ENCODE measurements at places on chromosomes 3 and 15.

- no peak for DNase-seq
Measured at GRCh38 chr3:26963361-26963743, 340.8 kb downstream of the LRRC3B start.

- no peak for DNase-seq
Measured at GRCh38 chr3:142563496-142563997, 15.0 kb downstream of the ATR start.

GRCh38 chr15:71276336-71276665 is 161.0 kb downstream of the THSD4 start:
- DNase-seq = no peak

GRCh38 chr3:191066669-191067068 is 132.4 kb upstream of the OSTN start:
- DNase-seq = no peak

DNA sequence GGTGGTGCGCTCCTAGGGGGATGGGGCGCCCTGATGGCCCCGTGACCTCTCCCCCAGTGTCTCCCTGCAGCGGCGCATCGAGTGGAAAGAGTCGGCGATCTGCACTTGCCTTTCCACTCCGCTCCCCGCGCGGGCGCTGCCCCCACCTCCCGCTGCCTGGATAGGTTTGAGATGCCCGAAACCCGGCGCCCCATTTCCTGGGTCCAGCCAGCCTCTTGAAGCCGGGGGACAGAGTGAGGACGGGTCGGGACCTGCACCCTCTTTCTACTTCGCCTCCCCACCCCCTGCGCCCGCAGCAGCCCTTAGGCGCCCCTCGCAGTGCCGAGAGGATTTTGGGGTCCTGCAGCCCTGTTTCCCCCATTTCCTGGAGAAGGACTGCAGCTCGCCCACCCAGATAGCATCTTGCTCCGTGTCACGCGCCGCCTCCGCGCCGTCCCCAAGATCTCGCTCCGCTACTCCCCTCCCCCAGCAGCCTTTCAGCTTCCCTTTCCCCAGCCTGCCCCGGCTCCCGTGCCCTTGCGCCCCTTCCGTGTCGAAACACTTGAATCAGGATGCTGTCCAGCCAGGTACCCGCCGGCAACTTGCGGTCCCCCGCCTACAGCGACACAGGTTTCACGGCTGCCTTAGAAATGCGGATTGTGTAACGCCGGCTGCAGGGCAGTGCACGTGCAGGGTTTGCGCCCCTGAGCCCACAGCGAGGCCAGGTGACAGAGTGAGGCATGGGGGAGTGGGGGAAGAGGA is 519 bp downstream of the ABHD6 start:
- peak; percentile 29 for DNase-seq

DNA sequence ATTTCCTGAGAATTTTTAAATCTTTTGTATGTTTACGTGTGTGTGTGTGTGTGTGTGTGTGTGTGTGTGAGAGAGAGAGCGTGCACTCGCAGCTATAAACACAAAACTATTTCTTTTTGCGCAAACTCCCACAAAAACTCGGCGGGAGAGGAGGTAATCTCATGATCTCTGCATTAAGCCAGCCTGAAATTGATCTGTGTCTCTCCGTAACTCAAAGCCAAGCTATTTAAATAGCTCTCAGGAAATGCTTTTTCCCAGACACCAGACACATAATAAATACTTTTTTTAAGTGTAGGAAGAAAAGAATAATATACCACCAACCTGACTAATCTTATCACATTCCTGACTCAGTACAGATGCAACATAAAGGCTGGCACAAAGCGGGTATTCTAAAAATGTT is 226.8 kb downstream of the MAGI1 start:
- no peak for DNase-seq

DNA sequence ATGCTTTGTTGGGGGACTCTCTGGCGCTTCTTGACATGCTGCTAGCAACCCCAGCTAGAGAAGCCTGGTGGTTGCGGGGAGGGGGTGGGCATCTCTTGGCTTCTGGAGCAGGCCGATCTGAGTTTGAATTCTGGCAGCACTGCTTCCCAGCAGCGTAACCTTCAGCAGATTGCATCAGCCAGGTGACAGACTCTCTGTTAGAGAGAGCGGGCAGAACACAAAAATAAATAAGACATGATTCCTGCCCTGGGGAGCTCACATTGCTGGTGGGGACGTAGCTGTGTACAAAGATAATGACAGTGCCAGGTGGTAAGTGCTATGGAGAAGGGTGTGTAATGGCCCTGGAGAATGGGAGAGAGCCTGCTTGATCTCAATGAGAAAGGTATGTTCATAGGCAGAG is 87.4 kb downstream of the THSD4 start:
- no peak for DNase-seq

DNA sequence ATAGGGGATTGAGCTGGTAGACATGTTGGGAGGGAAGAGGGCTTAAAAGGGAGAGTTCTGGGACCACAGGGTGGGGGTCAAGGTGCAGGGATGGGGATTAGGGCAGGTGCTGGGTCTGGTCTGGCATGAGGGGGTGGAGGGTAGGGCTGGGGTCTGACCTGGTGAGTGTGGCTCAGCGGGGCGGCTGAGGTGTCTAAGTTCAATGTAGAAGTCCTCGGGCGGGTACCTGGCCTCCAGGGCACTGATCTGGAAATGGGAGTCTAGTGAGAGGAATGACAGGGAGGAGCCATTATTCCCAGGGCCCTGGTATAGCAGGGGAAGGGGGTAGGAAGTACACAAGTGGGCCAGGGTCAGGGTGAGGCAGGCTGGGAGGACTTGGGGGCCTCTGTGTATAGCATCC is 39.6 kb downstream of the RAB11A start:
- DNase-seq = no peak

DNA sequence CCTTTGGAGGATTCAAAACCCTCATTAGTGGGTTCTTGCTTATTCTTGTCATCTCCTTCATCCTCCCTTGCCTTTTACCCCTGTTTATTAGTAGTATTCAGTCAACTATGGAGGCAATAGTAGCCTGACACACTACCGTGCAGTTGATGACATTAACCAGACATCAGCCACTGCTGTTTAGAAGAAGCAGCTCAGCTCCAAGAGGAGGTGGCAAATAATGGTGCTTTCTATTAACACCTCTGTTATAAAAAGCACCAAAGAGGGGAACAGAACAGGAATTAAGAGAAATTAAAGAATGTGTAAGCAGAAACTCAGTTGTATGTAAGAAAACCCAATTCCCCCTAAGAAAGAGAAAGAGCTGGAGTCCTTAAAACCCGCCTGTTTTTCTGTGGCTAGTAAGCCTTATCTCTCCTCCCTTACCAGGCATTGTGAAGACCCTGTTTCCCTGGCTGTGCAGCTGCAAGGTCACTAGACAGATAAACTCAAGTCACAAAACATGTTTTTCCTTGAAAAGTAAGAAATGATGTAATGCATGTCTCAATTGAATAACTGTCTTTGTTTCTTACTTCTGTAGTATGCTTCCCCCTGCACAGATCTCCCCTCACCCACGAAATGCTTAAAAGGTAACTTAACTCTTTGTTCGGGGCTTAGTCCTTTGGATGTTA is 21.2 kb downstream of the CCR4 start:
- DNase-seq = no peak

- DNase-seq = peak; percentile 4
Measured at GRCh38 chr3:4350789-4351163, 47.6 kb downstream of the SETMAR start.

DNA sequence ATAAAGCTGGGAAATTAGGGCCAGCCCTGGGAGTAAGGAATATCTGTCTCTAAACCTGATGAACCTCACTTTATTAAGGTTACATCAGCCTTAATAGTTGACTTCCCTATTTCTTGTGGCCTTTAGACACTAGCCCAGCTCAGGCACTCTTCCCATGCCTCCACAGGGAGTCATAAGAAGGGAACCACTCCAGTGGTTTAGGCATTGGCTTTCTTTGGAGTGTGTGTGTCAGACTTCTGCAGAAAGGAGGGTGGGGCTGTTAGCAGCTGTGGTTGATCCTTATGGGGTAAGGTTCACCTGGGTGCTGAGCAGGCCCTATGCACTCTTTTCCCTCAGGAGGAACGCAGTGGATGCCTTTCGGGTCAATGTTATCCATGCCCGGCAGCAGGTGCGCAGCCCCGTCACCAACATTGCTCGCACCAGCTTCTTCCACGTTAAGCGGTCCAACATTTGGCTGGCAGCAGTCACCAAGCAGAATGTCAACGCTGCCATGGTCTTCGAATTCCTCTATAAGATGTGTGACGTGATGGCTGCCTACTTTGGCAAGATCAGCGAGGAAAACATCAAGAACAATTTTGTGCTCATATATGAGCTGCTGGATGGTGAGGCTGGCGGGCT is 4.0 kb downstream of the AP2M1 start:
- DNase-seq = no peak

DNA sequence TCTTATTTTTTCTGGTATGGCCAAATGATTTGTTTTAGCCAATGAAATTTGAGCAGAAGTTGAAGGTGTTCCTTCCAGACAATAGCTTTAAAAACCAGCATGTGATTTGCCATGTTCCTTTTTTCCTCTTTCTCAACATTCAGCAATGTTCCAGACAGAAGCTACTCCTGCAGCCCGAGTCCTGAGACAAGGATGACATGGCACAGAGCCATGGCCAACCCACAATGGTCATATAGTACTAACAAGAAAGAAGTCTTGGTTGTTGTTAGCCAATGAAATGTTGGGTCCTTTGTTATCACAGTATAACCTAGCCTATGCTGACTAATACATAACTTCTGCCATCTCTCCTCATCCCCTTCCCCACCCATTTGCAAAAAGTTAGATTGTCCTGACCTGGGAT is 211.1 kb upstream of the STT3B start:
- no peak for DNase-seq

GRCh38 chr3:31014317-31015040 is 120.0 kb upstream of the GADL1 start:
- DNase-seq = no peak

- no peak for DNase-seq
Measured at GRCh38 chr3:100879195-100879810, 113.9 kb downstream of the ABI3BP start.

DNA sequence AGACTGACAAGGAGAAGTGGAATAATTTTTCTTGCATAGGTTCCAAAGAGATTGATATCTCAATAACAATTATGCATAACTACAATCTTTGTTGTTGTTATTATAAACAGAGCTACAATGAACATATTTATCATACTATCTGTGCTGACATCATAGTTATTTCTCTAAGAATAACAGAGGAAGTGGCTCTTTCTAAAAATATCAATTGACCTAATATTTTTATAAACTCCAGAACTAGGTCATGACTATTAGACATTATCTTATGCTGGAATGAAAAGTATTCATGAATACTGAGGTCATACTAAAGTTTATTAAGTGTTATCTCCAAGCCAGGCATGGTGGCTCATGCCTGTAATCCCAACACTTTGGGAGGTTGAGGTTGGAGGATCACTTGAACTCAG is 114.1 kb downstream of the DCLK3 start:
- DNase-seq = no peak

GRCh38 chr3:31817411-31817966 is 163.6 kb downstream of the OSBPL10 start:
- no peak for DNase-seq

DNA sequence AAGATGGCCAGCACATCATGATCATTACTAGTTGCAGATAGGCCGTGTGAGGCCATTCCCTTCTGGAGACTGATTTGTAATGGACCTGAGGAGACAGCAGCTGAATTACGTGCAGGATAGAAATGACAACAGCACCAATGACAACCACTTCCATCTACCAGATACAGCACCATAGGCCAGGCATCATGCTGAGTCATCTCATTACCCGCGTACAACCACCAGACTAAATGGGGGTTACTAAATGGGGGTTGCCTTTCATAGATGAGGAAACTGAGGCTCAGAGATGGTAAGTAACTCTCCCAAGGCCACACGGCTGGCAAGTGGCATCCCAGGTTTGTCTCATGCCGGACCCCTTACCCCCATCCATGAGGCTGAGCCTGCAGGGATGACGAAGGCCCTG is 32.8 kb upstream of the FAM107A start:
- no peak for DNase-seq

DNA sequence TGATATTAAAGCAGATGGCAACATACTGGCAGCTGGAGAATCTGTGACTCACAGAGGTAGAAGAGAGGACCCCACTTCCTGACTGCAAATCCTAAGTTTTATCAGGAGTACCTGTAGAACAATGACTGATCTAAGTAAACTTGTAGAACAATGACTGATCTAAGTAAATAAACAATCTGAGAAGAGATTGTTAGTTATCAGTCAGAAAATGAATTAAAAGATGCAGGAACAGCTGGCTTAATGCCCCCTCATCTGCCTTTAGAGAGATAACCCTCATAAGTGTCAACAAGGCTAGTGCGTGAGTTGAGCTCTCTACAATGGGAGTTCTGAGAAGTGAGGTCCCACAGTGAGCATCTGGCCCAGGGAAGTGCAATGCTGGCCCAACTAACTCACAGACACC is 14.6 kb downstream of the ACAD11 start:
- DNase-seq = no peak

- no peak for DNase-seq
Measured at GRCh38 chr15:89964232-89964954, 36.7 kb upstream of the ZNF710 start.

DNA sequence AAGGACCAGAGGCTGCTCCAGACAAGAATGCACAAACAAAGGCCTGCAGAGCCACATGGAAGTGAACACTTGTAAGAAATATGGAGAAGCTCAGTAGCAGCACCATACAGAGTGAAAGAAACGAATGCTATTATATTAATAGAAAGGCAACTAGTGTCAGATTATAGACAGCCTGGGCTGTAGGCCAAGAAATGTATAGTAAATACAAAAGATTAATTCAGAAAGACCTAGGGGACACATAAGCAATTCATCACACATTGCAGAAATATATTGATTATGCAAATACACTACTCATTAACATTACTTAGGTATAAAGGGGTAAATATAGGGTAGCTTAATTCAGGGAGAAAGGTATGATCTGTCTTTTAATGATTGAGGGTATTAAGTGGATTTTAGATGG is 69.5 kb upstream of the GUCA1C start:
- DNase-seq = no peak

- no peak for DNase-seq
Measured at GRCh38 chr3:4799266-4800256, 179.7 kb upstream of the BHLHE40 start.

DNA sequence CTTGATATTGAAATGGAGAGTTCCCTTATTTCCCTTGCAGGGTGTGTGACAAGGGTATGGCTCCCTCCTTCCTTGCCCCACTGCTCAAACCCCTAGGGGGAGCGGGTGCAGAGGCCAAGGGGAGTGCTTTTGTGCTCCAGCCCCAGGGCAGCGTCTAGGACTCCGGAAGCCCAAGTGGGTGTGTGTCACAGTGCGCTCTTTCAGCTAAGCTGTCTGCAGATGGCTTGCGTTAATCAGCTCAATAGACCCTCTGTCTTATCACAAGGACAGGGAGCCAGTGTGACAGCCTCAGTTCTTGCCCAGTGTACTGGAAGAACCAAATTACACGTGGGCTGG is 523.6 kb upstream of the LMCD1 start:
- DNase-seq = no peak

- no peak for DNase-seq
Measured at GRCh38 chr3:55735976-55736375, 248.9 kb upstream of the WNT5A start.

- no peak for DNase-seq
Measured at GRCh38 chr15:47293466-47294162, 423.7 kb upstream of the SEMA6D start.
